Endothelial cell of umbilical vein (primary cell): ENCODE measurements at places on chromosomes 3 and 15. TPM values are rescaled to one million over a fixed set of nuclear protein-coding genes. Genes with fewer than 3 reads are reported as not detected.

- H3K27me3 ChIP-seq: no peaks in the 10 kb centered on the region
- no peak overlapping the region for H3K27ac ChIP-seq
- no peak for DNase-seq
- H3K36me3 ChIP-seq: no peaks in the 10 kb centered on the region
- no peaks in the 10 kb centered on the region for H3K4me1 ChIP-seq
- no peak overlapping the region for H3K4me3 ChIP-seq
Observed at GRCh38 chr3:26259176-26259575, 363.4 kb upstream of the LRRC3B start.

- no peak for DNase-seq
- H3K27me3 ChIP-seq: no peaks in the 10 kb centered on the region
- H3K27ac ChIP-seq: no peak overlapping the region
- H3K4me3 ChIP-seq: no peak overlapping the region
- no peaks in the 10 kb centered on the region for H3K36me3 ChIP-seq
Observed at GRCh38 chr15:87121336-87121735, 1041.7 kb downstream of the AGBL1 start.

- H3K27ac ChIP-seq: no peak overlapping the region
- no peak for DNase-seq
- H3K4me1 ChIP-seq: peaks cover 4% of the 10 kb centered on the region
- no peak overlapping the region for H3K4me3 ChIP-seq
- H3K36me3 ChIP-seq: no peaks in the 10 kb centered on the region
Observed at GRCh38 chr3:108459225-108459624, 51.2 kb downstream of the MYH15 start.

DNA sequence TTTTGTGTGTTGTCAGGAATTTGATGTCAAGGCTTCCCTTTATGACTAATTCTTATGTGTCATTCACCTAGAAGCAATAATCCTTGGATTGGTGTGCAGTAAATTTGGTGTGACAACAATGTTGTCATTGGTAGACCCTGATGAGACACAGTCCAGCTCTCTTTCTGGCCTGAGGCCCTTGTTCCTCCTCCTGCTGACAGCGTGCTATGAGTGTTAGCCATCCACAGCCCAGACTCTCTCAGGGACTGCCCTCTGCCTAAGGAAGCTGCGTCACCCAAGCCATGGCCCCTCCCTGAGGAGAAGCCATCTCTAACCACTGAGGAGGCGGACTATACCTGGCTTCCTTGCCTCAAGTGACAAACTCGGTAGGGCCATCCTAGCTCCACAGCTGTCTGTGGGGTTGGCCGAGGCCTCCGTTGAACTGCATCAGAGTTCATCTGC lies 13.3 kb upstream of the TM4SF1 start:
- H3K27me3 ChIP-seq: no peaks in the 10 kb centered on the region
- H3K27ac ChIP-seq: no peak overlapping the region
- H3K36me3 ChIP-seq: no peaks in the 10 kb centered on the region
- H3K4me1 ChIP-seq: peaks cover 45% of the 10 kb centered on the region
- no peak overlapping the region for H3K4me3 ChIP-seq
- DNase-seq: peak; percentile 18

DNA sequence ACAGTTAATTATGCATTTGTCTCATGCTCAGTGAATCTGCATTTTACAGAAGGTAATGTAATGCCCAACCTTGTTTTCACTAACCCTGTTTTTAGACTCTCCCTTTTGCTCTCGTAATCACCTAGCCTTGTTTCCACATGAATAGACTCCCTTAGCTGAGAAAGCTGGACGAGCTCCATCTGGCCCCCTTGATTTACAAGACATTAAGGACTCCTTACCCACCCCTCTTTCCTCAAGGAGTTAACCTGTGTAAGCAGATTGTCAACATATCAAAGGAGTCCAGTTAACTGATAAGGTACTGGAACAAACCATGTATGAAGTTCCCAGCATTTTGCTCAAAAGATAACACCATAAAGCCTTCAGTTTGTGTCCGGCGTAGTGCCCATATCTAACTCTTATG lies 99.6 kb downstream of the VPS8 start:
- H3K4me3 ChIP-seq: no peak overlapping the region
- no peak for DNase-seq
- no peaks in the 10 kb centered on the region for H3K27me3 ChIP-seq
- no peaks in the 10 kb centered on the region for H3K4me1 ChIP-seq

LMAN1L gene
- polyA plus RNA-seq: not detected in 2 replicates
